ENCODE measurements at places on chromosomes 11 and 22. TPM values are rescaled to one million over a fixed set of nuclear protein-coding genes. Genes with fewer than 3 reads are reported as not detected.

The CTSD gene
- 981 TPM for total RNA-seq

The TIMM10 gene
- total RNA-seq: 61.7 TPM

The MPPED2 gene
- 2.6 TPM for total RNA-seq

The KCTD14 gene
- not detected for total RNA-seq

Data from gastrocnemius medialis (tissue), 4 donors.